ENCODE measurements at places on chromosomes 11 and 22. TPM values are rescaled to one million over a fixed set of nuclear protein-coding genes. Genes with fewer than 3 reads are reported as not detected.

Gene MS4A1
- not detected for total RNA-seq

Gene GAB4
- not detected for total RNA-seq

Gene MMP10
- not detected for total RNA-seq

Gene NAALADL1
- not detected for total RNA-seq

Gene SAA1
- 1.7 TPM for total RNA-seq

Gene NNMT
- 1,139 TPM for total RNA-seq

Gene C11orf86
- not detected for total RNA-seq

Gene SCARF2
- total RNA-seq, result 18.0 TPM

Gene UBE2L3
- total RNA-seq, result 80.3 TPM

Gene BAIAP2L2
- 0.06 TPM for total RNA-seq

Gene ASCL3
- total RNA-seq, result not detected

Gene TMEM191C
- 0.69 TPM for total RNA-seq

DNA sequence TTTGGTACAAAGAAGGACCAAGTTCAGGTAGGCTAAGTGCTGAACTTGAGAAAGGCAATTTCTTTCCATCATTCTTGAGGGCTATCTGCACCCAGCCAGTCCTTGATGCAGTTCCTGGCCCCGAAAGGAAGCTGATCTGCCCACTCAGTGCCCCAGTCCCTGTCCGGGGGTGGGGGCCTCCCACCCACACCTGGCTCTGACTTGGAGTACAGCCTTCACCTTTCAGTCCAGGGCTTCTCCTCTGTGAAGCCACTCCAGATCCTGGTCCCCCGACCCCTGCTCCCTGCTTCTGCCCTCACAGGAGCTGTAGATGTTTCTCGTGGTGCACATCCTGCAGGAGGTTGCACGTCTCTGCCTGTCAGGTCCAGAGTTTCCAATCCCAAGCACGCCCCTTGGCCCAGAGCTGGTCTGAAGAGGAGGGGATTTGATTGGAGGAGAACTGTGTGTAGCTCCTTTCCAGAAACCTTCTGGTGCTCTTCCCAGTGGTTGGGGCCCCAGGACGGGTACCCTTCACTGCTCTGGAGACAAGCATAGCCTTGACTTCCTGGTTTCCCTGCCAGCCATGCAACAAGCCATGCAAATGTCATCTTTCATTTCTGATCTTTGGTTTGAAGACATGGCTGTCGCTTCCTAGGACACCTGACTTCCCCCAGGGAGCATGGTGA is 75.3 kb downstream of the BCR start:
- no peak for DNase-seq

DNA sequence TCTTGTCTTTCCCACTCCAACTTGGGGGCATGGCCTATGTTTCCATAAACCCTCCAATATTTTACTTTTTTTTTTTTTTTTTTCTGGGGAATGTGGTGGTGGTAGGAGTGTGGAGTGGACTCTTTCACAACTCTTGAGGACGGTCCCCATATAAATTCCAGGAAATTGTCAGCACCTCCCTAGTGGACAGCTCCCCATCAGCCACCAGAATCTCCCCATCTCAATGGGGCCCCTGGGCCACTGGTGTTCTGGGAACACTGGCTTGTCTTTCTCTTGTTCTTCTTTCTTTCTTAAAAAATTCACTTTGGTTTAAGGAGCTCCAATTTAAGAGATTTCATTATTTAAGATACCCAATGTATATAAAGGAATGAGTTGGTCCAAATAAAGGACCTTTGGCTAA is 74.1 kb downstream of the ADM start:
- DNase-seq, result no peak

GRCh38 chr22:33896575-33897447 is 23.5 kb downstream of the LARGE1 start:
- DNase-seq, result peak; percentile 37

- no peak for DNase-seq
Measured at GRCh38 chr11:15912291-15912690, 444.1 kb downstream of the SOX6 start.

GRCh38 chr11:78742430-78742829 is 167.8 kb upstream of the NARS2 start:
- DNase-seq, result no peak

GRCh38 chr11:23318670-23319069 is 458.4 kb upstream of the CCDC179 start:
- no peak for DNase-seq

DNA sequence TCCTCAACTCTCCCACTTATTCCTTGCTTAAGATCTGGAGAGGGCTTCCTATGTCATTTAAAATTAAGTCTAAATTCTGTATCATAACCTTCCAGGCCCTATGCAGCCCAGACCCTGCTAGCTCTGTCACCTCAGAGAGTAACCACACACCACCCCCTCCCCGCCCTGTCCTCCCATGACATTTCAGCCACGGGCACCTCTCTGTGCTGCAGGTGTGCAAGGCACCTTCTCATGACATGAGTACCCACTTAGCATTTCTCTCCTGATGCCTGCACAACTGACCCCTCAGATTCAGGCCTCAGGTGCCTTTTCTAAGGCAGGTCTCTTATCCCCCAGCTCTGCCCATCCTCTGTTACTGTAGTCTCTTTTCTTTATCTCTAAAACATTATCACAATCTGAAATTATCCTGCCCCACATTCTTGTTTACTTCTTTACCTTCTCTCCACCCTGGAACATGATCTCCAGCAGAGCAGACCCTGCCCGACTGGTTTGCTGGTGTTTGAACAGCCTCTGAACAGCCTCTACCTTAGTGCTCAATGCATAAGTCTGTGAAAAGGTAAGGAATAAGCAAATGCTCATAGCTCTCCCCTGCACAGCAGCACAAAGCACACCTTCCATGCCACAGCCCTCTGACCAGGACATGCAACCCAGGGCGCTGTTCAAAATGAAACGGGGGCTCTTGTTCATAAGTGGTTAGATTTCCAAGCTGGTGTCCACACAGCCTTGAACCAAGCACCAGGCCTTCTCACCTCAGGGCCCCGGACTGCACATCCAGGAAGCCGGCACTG is 196.1 kb upstream of the B3GAT1 start:
- no peak for DNase-seq

GRCh38 chr22:29117799-29118477 is 45.1 kb downstream of the KREMEN1 start:
- DNase-seq, result peak; percentile 30

- DNase-seq, result no peak
Measured at GRCh38 chr22:36192542-36192941, 9.1 kb downstream of the APOL4 start.

DNA sequence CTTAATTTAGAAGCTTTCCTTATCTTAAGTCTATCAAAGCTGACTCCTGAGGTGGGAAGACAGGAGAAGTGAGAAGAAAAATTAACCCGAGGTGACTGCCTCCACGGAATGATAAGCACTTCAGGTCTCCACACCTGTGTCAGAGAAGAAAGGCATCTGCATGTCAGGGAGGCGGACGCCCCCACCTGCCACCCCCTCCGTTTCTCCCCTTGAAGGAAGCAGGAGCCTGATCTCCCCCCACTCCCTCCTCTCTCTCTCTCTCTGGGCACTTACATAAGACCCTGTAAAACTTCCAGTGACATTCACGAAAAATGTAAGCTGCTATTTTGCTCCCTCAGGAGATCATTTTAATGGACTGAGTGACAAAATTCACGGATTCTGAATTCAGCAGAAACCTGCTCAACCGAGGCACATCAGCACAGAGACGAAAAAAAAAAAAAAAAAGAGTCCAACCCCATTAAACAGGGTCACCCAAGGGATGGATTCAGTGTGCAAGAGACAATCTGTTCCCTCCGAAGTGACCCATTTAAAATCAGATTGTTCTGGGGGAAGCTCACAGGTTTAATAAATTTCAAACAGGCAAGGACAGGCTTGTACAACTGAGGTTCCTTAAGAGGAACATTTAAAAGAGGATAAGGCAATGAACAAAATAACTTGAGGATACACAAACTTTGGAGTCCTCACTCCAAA is 1.5 kb downstream of the LARGE1 start:
- DNase-seq, result no peak

DNA sequence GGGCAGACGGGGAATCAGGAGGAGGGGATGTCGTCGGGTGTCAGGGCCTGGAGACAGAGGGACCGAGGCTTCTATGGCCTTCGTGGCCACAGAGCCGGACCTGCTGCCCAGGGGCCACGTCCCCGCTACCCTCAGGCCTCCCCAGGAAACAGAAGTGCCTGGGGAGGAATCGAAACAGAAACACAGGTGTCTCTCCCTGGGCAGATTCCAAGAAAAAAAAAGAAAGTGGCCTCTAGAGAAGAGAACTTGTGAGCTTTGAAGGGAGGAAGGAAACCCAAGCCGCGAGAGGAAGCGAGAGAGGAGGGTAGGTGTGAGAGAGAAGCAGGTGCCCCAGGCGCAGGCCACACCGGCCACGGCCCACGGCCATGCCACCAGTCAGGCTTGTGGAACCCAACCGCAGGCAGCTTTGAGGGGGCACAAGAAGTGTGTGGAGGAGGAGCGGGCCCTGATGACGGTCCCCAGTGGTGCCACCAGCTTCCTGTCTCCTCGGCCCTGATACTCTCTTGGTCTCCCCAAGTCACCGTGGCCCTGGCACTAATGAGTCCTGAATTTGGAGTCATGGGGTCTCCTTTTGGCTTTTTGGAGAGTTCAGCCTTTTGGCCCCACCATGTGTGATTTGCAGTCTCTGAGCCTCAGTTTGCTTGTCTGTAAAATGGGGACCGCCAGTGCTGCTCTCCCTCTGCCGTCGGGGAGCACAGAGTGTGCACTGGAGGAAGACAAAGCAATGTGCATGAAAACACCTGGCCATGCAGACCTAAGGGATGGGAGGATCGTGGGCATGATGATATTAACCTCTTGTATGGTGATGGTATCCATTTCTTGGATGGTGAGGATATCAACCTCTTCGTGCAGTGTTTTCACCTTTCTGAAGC is 25.2 kb downstream of the LIF start:
- DNase-seq, result no peak

- no peak for DNase-seq
Measured at GRCh38 chr11:1558775-1559110, 13.3 kb downstream of the DUSP8 start.

GRCh38 chr11:13889552-13890249 is 72.8 kb upstream of the SPON1 start:
- DNase-seq, result no peak

GRCh38 chr11:80613655-80614054 is 1172.8 kb upstream of the TENM4 start:
- no peak for DNase-seq

DNA sequence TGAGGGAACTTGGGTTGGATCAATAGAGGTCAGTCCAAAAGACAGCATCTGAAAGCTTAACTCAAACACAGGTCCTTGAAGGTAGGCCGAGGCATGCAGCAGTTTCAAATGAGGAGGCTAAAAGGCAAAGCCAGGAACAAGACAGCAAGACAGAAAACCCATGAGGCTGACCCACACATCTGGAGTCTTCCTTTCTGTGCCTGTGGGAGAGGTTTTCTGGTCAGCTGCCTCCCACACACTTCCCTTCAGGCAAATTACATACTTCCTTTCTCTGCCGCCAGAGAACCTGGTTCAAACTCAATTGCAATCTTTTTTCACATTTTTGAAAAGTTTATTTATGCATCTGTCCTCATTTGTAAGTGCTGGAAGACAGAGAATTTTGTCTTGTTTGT is 29.8 kb upstream of the CRTAM start:
- DNase-seq, result no peak

- DNase-seq, result no peak
Measured at GRCh38 chr11:15483205-15483604, 368.5 kb downstream of the INSC start.

DNA sequence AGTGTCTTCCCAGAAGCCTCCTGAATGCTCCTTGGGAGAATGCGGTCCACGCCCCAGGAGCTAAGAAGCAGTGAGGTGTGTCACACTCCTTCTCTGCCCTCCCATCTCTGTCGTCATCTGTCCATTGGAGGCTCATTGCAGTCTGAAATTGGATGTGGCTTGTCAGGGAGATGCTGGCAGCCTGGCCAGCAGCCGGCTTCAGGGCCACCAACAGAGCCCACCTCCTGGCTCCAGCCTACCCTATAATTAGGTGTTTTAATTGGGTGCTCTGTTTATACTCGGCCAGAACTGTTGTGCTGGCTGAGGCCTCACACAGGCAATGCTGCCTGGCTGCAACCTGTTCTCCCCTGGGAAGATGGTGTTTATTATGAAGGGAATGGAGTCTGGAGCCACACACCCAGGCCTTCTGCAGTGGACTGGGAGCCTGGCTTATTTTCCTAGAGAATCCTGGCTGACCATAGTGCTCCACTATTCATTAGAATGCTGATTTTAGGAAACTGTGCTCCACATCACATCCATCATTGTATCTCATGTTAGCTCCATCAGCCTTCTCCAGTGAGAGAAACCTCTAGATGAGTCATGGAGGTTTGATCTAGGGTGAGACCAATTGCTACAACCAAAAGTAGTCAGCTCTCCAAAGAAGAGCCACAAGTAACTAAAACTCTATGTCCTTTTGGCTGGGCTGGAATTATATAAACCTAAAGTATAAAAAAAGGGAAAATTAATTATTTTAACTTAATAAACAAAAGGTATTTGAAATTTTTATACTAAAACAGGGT is 86.8 kb upstream of the CRTAM start:
- peak; percentile 51 for DNase-seq

- no peak for DNase-seq
Measured at GRCh38 chr22:16970446-16970845, 37.6 kb downstream of the GAB4 start.

DNA sequence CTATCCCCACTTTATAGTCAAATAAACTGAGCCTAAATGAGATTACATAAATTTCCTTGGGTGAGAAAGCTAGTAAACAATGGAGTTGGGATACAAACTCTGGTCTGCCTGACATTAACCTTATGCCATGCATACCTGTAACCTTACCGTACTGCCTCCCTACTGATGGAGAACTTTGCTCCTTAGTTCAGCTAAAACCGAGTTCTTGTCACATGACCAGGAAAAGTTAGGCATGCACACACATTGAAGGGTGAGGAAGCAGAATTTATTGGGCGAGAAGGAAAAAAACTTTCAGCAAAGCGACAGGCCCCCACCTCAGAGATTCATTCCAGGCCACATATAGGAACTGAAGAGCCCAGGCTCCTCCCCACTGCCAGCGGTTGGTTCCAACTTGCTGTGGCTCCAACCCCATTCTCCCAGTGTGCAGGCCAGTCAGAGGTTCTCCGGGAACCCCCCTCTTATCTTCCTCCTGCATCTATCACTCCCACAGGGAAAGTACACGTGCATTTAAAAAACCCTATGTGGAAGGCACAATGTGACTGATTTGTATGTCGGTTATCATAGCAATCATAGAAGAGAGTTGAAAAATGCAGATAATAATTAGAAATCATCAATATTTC is 3.2 kb upstream of the PIWIL4 start:
- DNase-seq, result no peak

DNA sequence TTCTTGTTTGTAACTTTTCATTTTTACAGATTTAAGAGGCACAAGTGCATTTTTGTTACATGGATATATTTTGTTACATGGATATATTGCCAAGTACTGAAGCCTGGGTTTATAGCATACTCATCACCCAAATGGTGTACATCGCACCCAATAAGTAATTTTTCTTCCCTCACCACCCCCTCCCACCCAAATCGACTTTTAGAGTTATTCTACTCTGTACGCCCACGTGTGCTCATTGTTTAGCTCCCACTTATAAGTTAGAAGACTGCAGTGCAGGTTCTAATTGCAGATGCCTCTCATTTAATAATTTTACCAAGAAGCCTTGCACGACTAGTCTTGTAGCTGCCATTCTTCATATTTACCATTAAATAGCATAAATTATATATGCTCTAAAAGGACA is 20.5 kb upstream of the VWA5A start:
- DNase-seq, result no peak

Measured in LHCN-M2 (cell line).